ENCODE measurements at places on chromosomes 7 and 10.

- DNase-seq: no peak
Observed at GRCh38 chr7:117809958-117810357, 63.3 kb downstream of the CTTNBP2 start.

DNA sequence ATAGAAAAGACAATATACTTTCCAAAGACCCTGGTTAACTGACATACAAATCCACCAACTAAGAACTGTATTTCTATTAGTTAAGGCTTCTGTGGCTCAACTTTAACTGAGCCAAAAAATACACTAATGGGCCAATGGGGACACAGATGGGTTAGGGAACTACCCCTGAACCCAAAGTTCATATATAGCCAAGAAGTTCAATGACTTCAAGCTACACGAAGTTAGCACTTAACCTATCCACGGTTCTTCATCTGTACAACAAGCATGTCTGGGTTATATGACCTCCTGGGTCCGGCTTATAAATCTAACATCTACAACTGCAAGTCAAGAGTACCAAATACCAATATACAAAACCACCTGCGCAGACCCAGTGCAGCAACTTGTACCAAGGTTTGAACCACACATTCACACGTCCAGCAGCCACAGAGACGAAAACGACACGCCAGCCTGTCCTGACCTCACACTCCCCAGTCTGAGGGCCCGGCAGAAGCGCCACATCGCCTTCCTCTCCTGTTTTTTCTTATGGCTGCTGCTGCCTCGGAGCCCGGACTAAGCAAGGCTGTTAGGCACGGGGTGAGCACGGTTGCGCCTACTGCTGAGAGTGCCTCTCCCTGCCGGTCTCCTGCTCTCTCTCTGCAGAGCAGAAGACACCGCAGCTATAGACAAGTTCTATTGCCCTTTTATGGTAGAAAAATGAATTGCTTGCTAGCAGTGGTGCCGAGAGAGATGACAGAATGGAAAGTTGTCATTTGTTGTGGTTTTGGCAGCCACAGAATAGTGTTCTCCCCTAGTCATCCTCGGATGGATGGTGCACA lies 86.3 kb downstream of the RNF216 start:
- DNase-seq: peak; percentile 80

DNA sequence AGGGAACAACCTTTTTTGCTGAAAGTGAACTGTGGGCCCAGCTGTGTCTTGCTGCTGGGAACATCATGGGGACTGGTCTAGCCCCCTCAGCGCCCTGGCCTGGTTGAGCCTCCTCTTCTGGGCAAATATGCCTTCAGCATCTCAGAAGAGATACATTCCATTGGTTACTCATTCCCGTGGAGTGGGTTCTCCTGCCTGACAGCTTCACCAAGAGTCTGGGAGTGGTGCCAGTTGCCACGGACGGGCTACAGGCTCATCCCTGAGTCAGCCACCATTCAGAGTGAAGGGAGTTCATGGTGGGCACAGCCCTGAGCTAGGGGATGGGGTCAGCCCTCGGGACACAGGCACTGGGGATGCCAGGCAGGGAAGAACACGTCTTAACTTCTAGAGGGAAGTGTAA lies 81.9 kb downstream of the RAMP3 start:
- DNase-seq: no peak

DNA sequence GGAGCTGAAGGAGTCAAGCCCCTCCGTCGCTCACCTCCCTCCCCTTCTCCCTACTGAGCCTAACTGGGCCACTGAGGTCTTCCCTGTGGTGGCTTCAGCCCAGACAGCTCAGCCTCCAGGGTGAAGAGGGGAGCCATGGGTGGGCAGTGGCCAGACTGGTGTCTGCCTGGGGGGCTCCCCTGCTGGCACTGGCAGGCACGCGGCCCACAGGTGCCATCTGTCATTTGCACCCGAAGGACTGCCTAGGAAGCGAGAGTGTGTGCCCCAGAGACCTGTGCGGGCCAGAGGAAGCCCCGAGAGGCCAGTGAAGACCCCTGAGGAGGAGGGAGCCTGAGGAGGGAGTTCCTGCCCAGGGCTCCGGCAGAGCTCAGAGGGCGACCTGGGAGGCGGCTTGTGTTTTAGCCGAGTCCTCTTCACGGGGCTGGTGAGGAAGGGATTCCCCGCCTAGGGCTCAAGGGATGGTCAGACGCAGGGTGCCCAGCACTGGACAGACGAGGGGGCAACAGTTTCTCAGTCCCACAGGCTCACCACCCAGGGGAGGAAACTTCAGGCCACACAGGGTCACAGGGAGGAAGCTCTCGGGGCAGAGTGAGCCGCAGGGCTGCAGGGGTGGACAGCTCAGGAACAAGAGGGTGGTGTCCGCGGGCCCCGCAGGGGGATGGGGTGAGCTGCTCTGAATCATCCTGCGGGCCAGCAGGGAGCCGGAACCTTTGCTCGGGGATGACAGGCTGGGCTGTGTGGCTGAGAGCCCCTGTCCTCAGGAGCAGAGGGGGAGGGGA lies 76.2 kb upstream of the PPP2R2D start:
- DNase-seq: no peak

GRCh38 chr7:41731493-41732435 lies 28.9 kb upstream of the INHBA start:
- DNase-seq: no peak

- DNase-seq: no peak
Observed at GRCh38 chr7:40742270-40742669, 607.5 kb downstream of the SUGCT start.

GRCh38 chr10:69880301-69881081 lies 78.8 kb downstream of the COL13A1 start:
- DNase-seq: no peak

GRCh38 chr10:61902445-61903220 lies 1.1 kb downstream of the ARID5B start:
- peak; percentile 77 for DNase-seq

- DNase-seq: no peak
Observed at GRCh38 chr7:138926241-138926612, 55.0 kb downstream of the KIAA1549 start.

Measured in CD4-positive, alpha-beta T cell treated with Interleukin-1 beta for 1 hour (primary cell).